CD4-positive, alpha-beta T cell treated with Interleukin-2 at 100 ng/mL for 4 hours (primary cell): ENCODE measurements at places on chromosomes 2 and 18.
A peak's percentile ranks its signal among the peaks of the same experiment; 100 is the strongest.

- DNase-seq, result no peak
Measured at GRCh38 chr2:67706082-67706481, 308.9 kb downstream of the ETAA1 start.

DNA sequence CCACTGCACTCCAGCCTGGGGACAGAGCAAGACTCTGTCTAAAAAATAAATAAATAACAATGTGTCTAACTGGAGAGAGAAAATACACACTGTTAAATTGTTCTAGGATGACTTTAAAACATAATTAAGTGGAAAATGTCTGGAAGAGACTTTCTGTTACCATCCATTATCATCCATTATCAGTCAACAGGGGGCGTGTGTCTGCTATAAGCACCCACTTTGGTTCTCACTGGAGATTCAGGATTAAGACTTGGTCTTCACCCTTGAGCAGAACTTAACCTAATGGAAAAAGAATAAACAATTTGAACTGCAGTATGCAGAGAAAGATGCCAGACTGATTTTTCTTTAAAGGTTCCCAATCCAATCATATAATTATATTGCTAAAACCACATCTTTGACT lies 999.8 kb upstream of the GYPC start:
- no peak for DNase-seq

DNA sequence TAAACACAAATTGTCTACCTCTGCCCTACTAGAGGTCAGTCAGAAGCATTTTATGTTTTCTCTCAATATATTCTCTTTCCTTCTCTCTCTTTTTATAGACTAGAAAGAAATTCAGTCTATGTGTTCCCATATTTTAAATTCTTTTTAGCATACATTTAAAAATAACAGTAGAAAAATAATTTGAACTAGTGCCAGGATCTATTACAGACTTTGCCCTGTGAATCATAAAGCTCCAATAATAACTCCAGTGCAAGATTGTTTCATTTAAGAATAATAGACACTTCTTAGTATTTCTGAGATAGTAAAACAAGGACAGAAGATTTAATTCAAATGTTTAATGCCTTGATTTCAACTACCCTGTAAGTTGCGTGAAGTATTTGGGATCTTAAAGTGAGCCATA lies 60.1 kb downstream of the ITGB6 start:
- DNase-seq, result no peak

DNA sequence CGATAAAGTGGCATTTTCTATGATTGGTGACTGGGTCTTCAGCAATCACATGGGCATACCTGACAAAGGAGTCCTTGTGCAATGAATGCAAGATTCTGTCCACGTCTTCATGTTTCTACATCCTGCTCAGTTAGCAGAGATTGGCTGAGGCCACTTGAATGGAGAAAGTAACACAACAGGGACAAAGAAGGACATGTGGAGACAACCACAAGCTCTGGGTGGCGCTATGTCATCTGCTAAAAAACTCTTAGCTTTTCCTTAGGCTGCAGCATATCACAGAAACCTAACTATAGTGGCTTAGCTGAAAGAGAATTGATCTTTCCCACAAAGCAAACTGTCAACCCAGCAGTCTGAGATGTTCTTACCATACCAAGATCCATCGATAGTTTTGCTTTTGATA lies 1109.7 kb downstream of the SOCS6 start:
- no peak for DNase-seq

DNA sequence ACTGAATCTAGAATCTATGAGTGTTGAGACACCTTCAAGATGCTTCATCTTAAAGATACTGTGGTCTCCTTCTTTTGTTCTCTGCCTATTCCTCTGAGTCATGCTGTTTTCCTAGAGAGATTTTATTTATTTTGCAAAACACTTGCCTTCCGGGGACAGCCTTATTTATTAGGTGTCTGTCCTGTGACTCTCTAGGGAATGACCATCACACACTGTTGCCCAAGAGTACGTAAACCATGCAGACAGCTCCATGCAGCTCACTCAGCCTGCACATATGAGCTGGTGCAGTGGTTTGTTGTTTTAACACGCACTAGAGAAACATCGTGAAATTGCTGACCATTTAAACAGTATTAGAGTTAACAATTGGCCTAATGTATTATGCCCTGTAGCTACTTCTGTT lies 12.4 kb upstream of the ADCYAP1 start:
- DNase-seq, result no peak

DNA sequence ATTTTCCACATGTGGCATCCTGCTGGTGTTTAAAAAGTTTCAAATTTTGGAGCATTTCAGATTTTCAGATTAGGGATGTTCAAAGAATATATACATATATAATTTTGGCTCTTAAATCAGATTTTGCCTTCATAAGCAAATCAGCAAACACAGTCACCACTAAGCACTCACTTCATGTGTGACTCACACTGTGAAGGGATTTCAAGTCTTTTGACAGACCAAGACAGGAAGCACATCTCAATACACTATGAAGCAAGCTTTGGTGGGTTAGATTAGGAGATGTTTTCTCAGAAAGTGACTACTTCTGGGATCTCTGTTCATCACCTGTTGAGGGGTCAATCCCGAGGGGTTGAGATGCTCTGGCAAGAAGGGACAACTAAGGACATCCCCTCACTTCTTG lies 227.8 kb upstream of the RBBP8 start:
- DNase-seq, result no peak

GRCh38 chr2:134667081-134667480 lies 51.7 kb downstream of the TMEM163 start:
- DNase-seq, result no peak

DNA sequence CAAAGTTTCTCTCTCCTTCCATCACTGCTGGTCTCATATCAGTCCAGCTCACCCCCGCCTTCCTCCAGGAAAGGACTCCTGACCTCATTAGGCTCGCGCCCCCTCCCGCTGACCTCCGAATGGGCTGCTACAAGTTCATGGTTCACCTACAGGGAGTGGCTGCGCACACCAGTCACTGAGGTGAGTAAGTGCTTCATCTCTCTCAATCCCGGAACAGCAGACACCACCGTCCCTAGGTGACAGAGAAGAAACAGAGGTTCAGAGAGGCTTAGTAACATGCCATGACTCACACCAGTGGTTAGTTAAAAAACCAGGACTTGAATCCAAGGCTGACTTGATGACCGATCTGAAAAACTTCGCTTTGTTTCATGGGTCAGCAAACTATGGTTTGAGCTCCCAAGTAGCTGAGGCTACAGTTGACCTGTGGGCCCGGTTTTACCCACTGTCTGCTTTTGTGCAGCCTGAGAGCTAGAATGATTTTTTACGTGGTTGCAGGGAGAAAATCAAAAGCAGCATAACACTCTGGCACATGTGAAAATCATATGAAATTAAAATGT lies 42.0 kb downstream of the ZFP36L2 start:
- peak; percentile 84 for DNase-seq

- DNase-seq, result no peak
Measured at GRCh38 chr18:28725876-28726275, 548.9 kb upstream of the CDH2 start.

- peak; percentile 53 for DNase-seq
Measured at GRCh38 chr2:74530239-74531187, 780 bp downstream of the HTRA2 start.

GRCh38 chr2:241804326-241805229 lies 4.4 kb upstream of the NEU4 start:
- peak; percentile 19 for DNase-seq

DNA sequence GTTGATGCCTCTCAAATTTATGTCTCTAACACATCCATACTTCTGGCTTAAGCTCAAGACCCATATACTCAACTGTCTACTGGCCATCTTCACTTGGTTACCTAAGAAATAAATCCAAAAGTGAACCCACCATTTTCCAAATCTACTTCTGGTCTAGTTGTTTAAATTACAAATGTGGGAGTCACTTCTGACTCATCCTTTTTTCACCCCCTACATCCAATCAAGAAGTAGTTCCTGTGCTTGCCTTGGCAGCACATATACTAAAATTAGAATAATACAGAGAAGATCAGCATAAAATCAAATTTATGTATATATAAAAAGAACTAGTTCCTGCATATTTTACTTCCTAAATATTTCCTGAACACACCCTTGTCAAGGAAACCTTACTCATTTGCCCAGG lies 53.6 kb downstream of the STRN start:
- no peak for DNase-seq

GRCh38 chr2:18626958-18627650 lies 37.7 kb upstream of the NT5C1B start:
- DNase-seq, result no peak

- no peak for DNase-seq
Measured at GRCh38 chr2:238847841-238848690, at the start of gene TWIST2. TWIST2 (plus strand) TSS chr2:238848085; CDS start chr2:238848216, 131 bp downstream.

DNA sequence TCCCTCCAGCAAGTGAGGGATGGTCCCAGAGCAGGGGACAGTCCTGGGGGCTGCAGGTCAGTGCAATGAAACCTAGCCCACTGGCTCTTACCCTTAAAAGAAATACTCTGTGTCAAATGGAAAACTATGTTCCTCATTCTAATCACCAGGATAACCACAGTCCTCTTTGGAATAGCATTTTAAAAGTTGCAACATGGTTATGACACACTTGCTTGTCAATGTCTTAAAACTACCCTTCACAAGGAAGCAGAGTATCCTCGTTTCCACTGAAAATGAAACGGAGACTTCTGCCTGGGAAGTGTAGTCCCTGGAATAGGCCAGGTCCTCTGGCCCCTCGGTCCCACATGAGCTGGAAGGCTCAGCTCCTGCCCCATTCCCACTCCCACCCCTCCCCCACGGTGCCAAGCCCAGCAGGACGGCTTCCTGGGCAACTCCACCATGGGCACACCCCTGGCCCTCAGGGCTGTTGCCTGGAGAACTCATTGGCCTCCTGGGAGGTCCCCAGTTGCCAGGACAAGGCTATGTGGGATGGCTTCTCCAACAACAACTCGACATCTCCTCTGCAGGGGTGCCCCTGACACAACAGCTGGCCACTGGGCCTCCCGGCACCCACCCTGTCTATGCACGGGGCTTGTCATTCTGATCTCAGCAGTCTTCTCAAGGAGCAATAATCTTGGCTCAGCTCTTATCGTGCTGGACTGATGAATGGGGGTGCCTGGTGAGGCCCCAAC lies 38.3 kb upstream of the ST3GAL5 start:
- no peak for DNase-seq

DNA sequence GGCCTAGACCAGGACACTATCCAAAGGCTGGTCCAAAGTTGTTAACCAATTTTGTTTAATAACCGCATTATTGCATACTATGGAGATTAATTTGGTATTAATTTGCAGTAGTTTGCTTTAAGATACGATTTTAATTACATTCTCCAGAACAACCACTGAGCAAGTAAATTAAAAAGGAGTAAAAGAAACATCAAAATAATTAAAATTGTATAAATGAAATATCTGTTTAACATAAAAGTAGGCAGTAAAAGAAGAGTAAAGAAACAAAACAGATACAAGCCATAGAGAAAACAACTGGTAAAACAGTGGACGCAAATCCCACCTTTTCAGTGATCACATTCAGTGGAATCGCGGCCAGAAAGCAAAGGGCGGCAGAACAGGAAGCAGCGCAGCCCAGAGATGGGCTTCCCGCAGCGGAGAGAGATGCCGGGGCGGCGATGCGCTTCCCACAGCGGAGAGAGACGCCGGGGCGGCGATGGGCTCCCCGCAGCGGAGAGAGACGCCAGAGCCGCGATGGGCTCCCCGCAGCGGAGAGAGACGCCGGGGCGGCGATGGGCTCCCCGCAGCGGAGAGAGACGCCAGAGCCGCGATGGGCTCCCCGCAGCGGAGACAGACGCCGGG lies 176.8 kb downstream of the RTP5 start:
- DNase-seq, result no peak

DNA sequence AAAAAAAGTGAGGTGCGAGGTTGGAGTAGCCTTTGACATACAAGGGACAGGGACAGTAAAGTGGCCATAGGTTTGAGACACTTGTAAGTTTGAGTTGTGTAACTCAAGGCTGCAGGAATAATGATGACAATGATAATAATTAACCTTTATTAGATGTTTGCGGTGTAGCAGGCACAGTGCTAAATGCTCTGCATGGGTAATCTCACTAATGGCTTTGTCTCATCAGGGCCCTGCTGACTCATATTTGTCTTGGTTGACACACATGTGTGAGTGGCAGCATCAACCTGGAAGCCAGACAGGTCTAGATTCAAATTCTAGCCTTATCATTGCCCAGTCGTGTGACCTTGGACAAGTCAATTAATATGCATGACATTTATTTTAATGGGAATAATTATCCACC lies 126.2 kb downstream of the FSHR start:
- DNase-seq, result no peak

DNA sequence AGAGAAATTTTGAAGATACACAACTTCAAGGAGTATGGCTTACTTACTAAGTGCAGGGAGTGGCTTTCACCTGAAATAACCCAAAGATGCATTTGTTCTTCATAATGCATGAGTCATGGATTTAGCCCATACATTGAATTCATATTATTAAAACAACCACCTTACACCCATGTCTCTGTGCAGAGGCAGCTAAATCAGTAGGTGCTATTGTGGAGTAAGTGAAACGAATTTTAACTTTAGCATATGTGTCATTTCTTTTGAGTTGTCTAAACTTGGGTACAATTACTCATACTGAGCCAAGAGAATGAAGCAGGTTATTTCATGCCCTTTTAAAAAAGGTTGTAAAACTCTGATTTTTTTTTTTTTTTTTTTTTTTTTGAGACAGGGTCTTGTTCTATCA lies 11.0 kb upstream of the ANKRD29 start:
- DNase-seq, result no peak

GRCh38 chr2:235026649-235027557 lies 75.1 kb downstream of the SH3BP4 start:
- no peak for DNase-seq

DNA sequence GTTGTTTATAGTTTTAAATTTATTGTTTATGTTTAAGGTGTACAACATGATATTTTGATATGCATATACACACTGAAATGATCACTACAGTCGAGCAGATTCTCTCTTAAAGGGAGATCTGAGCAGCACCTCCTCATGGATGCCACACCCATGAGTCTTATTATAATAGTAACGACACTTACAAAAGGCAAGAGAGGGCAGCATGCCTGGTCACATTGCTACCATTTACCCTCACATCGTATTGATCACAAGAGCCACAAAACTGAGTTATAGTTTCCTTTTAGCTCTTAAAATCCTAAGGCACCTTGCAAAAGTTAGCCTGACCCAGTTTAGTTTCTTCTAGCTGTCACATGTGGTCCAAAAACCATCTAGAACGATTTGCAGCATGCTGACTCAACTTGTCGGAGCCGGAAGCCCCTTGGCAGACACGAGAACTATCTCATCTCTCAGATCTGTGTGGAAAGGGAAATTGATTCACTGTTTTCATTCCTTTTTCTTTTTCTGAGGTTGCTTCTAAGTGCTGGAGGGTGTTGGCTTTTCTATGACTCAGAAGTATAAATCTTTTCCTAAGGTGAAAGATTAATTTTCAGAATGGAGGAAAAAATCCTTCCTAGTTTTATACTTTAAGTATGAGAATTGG lies 85.3 kb downstream of the CDC42EP3 start:
- DNase-seq, result peak; percentile 92
